ENCODE measurements at places on chromosomes 7 and 10.

DNA sequence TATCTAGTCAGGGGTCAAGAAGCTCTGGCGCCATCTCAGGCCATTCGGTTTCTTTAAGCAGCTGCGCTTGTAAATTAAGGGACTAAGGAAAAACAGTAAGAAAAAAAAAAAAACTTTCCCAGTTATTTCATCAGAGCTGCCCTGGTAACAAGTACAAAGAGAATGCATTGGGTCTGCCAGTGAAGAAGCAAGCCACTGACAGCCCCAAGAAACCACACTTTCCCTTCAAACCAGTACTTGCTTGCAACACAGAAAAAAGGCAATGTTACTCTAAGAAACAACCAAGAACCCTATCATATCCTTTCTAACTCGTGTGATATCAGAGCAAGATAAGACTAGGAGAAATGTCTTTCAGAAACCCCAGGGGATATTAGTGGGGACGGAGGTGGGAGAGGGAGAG is 40.6 kb upstream of the AOAH start:
- DNase-seq: no peak

- no peak for DNase-seq
These were observed 59.8 kb downstream of the SLC25A40 start for GRCh38 chr7:87816389-87816788.

DNA sequence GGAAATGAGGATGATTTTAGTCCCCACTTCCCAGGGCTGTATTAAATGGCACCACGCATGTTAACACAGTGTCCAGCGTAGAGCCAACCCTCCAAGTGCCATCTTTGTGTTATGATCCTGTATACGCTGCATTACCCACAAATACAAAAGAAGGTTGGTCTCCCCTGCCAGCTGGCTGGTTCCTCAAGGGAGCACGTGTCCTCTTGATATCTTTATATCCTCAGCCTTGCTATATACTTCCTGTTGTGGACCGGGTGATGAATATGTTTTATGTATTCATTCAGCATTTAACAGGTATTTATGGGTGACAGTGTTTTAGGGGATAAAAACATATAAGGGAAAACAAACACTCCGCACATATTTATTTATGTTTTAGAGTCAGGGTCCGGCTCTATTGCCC is 23.2 kb upstream of the PRRT4 start:
- no peak for DNase-seq

DNA sequence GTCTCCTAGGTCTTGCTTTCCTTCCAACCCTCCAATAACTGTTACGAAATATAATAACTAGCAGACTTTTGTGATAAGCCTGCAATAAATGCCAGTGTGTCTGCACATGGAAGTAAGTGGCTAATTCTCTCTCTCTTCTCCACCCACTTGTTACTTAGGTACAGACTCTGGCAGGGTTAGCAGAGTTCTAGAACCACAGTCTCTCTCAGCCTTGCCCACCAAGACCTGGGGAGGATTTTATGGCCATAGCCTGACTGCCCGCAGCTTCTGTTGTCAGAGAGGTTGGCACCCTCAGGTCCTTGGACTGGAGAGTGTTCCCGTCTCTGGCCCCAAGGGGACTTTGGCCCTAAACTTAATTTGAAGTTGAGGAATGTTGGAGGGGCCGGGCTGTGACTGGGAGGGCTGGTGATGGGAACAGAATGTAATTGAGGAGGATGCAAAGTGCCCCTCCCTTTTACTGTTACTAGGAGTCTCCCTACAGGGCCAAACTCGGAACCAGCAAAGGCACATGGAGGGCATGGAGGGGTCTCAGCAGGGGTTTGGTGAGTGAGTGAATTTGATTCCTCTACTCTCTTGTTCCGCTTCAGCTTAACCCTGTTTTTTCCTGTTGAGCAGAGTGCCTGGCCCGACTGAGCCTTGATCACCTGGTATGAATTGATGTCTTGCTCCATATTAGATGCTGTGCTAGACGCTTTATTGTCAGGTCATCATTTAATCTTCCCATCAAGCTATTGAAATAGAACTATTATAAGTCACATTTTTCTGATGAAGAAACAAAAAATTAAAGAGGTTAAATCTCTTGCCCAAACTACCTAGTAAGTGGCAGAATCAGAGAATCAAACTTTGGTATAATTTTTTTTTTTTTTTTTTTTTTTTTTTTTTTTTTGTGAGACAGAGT is 37.0 kb upstream of the LCOR start:
- no peak for DNase-seq

- no peak for DNase-seq
These were observed 150.4 kb upstream of the GNAI1 start for GRCh38 chr7:79984210-79984609.

GRCh38 chr7:82286798-82287140 is 156.8 kb downstream of the CACNA2D1 start:
- no peak for DNase-seq

DNA sequence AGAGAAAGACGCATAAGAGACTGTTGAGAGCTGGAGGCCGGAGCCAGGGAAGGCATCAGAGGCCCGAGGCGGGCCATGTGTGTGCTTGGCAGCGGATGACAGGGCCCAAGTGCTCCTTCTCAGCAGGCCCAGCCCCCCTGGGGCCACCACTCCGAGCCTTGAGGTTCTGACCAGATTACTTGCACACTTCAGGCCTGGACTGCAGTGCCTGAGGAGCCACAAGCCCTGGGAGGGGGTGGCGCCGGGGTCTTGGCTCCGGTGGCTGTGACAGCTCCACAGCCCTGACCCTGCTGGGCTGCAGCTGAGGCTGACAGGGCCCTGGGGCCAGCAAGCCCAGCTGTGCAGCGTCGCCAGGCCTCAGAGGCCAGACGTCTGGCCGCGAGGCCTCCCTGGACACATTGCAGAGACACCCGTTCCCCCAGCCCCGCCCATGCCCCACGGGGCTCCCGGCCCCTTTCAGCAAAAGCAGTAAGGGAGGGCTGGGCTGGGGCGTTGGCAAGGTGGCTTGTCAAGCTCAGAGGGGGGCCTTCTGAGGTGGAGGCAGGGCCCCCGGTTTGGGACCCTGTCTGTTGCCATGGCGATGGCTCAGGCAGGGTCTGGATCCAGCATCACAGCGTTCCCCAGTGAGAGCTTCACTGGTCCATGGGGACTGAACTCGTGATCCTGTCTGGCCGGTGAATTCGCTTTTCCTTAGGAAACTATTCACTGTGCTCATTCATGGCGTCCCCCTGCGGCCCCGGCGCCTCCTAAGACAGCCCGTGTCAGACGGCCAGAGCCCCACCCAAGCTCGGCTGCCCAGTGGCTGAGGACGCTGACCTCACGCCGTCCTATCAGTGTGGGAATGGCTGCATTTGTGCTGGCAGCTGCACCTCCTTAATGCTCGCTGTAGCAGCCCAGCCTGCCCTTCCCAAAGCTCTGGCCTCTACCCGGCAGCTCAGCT is 5.7 kb downstream of the ELN start:
- no peak for DNase-seq

- DNase-seq: no peak
These were observed 93.0 kb upstream of the KCTD7 start for GRCh38 chr7:66535414-66536329.

DNA sequence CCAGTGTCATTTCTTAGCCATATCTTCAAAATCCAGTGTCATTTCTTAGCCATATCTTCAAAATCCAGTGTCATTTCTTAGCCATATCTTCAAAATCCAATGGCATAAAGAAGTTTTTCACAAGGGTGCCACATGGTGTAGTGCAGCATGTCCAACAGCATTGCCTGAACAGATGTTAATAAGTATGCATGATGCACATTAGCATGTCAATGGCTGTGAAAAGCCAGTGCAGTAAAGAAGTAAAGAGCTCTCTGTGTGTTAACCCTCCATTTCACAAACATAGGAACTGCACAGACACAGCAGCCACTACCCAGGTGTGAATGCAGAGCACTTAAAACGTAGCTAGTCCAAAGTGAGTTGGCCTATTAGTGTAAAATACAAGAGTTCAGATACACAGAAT is 89.8 kb downstream of the GNAI1 start:
- DNase-seq: no peak

GRCh38 chr7:50309721-50310120 is 5.2 kb downstream of the IKZF1 start:
- DNase-seq: no peak

GRCh38 chr7:55077561-55078410 is 59.0 kb downstream of the EGFR start:
- DNase-seq: no peak

DNA sequence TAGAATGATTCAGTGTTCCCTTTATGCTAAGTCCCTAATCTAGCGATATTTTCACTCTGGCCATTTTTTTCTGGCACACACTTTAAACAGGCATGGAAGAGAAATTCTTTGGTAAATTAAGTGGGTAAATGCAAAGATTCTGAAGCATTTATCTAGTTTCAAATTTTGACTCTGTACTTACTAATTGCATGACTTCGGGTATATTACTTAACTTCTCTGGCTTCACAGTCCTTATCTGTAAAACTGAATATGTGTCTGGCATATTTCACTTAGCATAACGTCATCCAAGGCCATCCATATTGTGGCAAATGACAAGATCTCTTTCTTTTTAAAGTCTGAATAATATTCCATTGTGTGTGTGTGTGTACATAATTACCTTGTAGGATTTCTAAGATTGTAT is 114.5 kb downstream of the MBL2 start:
- DNase-seq: no peak

All from stimulated activated CD4-positive, alpha-beta T cell treated with anti-CD3 and anti-CD28 coated beads, Interleukin-2, amount 100 ng/mL, for 48 hours (primary cell).